ENCODE measurements at places on chromosomes 13 and 19.

- DNase-seq: no peak
Observed at GRCh38 chr13:99005609-99006008, 27.7 kb upstream of the DOCK9 start.

GRCh38 chr19:17092696-17093095 is 17.1 kb downstream of the MYO9B start:
- DNase-seq: no peak

DNA sequence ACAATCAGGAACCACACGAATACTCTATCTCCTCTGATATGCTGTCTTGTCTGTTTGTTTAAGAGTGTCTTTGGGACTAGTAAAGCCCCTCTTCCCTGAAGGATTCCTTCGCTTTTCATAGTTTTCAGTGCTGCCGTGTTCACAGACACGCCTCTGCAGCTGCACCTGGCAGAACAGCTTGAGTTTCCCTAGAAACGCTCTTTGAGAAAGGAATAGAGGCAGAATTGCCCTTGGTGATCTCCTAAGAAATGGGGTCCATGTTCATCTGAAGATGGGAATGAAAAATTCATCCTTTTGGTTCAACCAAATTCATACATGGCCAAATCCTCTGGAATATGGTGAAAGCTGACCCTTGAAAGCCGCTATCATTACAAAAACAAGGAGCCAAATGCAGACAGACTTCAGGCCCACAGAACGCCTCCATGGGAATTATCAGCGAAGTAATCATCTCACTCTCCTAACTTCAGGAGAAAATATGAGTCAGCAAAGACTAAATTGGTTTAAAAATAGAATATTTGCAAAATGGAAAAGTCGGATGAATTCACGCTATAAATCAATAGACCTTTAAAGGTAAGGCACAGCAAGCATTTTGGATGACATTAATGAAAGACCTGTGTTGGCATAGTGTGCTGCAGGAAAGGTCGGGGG is 5.5 kb downstream of the SACS start:
- DNase-seq: peak; percentile 24

- peak; percentile 19 for DNase-seq
Observed at GRCh38 chr19:46784262-46785053, 3.9 kb downstream of the SLC1A5 start.

GRCh38 chr19:15149737-15150136 is 42.5 kb downstream of the SYDE1 start:
- DNase-seq: no peak
